Astrocyte of the hippocampus (primary cell): ENCODE measurements at places on chromosomes 5 and 9.

DNA sequence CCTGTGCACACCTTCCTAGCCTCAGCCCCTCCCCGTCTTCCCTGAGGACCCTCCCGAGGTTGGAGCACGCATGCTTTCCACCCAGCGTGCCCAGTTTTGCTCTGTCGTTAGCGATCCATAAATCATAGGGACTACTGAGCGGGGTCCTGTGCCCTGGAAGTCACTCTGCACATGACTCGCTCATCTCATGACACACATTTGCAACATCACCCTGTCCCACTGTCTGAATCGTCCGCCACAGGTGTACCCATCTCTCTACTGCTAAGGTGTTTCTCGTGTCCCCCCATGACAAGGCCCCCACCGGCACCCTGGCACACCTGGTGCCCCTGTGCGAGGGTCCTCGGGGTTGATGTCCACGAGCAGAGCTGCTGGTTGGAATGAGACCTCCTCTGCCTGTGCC, 69.0 kb upstream of the BARHL1 start:
- no peak for DNase-seq

DNA sequence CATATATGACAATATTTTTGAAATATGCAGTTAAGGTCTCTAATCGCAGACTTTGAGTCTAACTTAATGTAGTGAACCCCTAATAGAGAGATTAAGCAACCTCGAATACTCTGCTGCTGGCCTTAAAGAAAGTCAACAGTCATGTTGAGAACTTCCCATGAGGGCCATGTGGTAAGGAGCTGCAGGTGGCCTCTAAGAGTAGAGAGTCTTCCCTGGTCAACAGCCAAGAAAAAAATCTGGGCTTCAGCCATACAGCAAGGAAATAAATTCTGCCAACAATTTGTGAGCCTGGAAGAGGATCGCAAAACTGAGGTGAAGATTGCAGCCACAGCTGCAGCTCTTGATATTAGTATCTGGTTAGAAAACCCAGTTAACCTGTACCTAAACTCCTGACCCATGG, 935.2 kb upstream of the TYRP1 start:
- DNase-seq = no peak

DNA sequence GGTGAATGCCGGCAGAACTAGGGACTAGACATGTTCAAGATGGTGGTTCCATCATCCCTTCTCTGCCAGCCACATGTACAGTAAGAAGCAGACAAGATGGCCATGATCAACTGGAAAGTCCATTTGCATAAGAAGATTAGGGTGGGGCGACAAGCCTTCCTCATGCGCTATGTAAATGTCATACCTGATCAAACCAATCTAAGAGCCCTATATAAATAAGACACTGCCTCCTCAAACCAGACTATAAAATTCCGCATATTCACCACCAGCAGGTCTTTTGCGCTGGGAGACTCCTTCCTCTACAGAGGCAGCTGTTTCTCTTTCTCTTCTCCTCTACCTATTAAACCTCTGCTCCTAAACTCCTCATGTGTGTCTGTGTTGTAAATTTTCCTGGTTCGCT, 53.8 kb downstream of the TIMD4 start:
- no peak for DNase-seq

- DNase-seq = no peak
Measured at GRCh38 chr9:87722393-87723088, 3.4 kb upstream of the CTSL start.

DNA sequence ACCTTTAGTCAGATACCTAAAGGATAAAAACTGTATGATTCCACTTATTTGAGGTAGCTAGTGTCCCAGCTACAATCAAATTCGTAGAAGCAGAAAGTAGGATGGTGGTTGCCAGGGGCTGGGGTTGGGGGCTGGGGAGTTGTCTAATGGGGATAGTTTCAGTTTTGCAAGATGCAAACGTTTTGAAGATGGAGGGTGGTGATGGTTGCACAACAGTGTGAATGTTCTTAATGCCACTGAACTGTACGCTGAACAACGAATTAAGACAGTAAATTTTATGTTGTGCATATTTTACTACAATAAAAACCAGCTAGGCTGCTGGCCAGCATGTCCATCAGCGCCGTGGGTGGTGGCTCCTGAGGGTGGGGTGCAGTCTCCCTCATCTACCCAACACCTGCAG, 137.8 kb downstream of the GADD45G start:
- DNase-seq = no peak

DNA sequence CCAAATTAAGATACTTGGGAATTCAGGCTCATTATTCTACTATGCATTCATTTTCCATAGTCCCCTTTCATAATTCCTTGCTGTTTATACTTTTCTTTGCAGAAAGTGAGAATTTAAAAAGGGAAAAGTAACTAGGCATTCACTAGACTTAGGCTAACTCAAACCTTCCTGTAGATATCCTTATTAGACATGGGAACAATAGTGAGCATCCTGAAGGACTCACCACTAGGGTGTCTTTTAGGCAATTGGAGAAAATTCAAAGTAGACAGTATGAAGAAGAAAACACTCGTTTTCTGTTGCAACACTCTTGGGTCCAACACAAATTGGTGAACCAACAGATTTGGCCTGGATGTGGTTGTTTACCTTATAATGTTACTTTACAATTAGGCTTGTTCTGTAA, 213.2 kb upstream of the GRIN3A start:
- no peak for DNase-seq

GRCh38 chr9:81682797-81683196, 6.5 kb downstream of the TLE1 start:
- peak; percentile 78 for DNase-seq

DNA sequence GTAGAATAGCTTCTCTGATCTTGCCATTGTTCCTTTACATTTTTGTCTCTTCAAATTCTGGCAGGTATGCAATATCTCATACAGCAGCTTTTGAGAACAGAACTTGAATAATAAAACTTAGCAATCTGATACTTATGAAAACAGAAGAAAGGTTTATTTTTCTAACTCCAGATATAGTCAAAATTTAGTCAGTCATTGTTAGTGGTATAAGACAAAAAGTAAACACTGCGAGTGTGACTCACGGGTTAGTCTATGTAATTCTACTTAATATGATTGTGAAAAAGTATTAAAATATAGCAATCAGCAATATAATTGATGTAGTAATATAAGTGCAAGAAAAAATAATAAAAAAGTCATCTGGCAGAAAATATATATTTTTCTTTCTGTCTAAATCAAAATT, 910.4 kb downstream of the DNAH5 start:
- DNase-seq = no peak

DNA sequence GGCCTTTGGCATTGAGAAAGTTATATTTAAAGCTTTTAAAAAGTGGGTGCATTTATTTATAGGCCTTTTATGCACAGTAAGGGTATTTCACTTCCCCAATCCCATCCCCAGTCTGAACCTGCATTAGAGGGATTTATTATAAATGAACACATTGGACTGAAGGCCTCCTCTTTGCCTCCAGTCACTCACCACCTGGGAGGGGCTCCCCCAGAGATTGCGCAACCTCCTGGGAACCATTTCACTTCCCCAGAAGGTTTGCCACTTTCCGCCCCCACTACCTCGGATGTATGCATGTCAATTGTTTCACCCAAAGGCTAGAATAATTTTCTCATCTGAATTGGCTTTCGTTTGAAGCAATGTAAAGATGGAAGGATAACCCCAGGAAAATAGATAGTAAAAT, 29.8 kb upstream of the VCAN start:
- DNase-seq = no peak

DNA sequence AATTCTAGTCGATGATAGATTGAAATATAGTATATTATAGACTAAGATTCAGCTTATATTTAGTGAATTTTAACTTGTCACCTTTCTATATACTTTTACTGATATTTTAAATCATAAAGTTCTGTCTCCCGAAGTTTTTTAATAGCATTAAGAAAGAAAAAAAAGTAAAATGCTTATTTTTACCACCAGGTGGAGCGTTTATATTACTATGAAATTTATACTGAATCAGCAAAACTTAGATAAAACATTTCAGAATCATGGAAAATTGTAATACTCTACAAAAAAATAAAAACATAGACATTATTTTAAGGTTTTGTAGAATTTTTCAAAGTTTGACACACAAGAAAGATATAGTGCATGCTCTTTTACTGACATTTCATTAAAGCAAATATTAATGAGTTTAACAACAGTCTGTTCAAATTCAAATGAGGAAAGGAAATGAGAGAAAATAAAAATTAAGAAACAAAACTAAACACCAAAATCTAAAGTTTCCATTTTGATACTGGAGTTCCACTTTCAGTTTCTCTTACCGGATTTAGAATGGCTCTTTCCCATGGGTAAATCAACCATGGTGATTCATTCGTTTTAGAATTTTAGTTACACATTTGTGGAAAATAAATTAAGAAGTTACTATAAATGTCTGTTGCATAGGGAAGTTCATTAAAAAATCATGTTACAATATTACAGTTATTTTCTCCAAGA, 1035.3 kb downstream of the CDH12 start:
- no peak for DNase-seq

- peak; percentile 6 for DNase-seq
Measured at GRCh38 chr9:72092820-72093219, 32.4 kb upstream of the C9orf57 start.

DNA sequence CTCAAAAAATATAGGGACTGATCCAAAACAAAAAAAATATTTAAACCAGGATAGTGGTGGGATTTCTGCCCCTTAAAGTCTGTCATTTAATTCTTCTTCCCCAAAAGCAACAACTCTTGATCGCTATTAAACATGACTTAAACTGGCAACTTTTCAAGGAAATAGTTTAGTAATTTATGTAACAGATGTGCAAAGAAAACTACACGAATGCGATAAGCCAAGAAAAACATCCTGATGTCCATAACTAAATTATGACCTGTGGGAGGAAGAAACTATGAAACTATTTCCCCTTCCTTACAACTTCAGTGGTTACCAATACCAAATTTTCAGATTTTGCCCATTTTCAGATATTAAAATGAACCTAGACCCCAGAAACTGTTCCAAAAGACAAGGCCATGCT, 31.5 kb downstream of the CLINT1 start:
- DNase-seq = no peak

- DNase-seq = no peak
Measured at GRCh38 chr5:55143624-55144023, 16.3 kb upstream of the GPX8 start.

- peak; percentile 31 for DNase-seq
Measured at GRCh38 chr9:132602207-132602606, 19.8 kb downstream of the BARHL1 start.

DNA sequence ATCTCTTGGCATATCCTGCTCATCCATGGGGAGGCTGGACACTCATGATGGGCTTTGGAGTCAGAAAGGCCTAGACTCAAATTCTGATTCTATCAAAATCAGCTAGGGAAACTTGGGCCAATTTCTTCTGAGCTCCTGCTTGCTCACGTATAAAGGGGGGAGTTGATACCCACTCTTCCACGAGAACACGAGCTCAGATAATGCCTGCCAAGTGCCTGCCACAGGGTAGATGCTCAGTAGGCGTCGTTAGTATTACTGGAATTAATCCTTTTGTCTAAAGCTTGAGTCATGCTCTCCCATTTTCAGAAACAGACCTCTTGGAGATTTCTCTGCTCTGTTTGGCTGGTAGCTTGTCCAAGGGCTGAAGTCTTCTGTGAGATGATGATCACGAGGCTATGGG, 238.3 kb upstream of the MVB12B start:
- DNase-seq = no peak

- peak; percentile 97 for DNase-seq
Measured at GRCh38 chr9:129910628-129911567, 75.6 kb downstream of the USP20 start.

DNA sequence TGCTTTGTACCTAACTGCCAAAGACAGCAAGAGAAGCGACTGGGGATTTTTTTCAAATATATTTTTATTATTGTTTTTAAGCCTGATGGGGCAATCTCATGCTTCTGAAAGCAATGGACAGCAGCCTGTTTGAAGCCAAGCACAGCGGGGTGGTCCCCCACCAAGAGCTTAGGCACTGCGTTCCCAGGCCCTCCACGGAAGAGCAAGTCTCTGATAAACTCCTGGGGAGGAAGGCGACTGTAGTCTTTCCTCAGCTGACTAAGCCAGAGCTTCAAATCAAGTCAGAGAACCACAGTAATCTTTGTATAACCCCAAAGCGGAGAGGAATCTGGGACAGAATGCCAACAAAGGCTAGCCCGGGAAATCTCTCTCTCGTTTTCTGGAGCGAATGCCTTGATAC, 54.4 kb downstream of the ARSB start:
- DNase-seq = peak; percentile 79

GRCh38 chr5:95984287-95984938, 22.8 kb upstream of the ELL2 start:
- DNase-seq = peak; percentile 49

DNA sequence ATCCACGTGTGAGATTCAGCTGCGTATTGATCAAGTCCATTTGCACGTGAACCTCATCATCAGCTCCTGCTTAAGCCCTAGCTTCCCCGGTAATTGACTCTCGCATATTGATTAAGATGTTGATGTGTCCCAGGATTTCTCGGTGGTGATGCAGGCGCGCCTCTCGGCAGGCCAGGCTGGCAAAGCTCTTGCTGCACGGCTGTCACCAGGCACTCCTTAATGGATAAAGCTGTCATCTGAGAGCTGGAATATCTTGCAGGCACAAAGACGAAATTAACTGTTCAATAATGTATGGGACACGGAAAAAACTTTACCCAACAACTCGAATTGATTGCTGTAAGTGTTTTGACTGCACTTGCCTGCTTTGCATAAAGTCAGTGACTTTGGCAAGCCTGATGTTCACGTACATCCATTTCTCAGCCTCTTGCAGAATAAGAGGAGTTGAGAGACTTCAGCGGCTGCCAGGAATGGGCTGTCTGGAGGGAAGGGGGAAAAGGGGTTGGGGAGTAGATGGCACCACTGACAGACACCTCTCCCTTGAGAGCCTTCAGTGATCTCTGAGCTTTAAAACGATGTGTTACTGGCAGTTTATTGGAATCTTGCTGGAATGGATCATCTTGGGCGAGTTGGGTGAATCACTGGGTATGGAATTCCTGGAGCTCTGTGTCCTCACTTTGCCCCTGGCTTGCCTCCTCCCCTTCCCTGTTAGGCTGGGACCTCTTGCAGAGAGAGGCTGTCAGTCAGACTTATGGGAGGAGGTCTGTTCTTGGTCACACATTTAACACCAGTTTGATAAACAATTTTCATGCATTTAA, 650.3 kb downstream of the CCDC171 start:
- peak; percentile 95 for DNase-seq

- DNase-seq = no peak
Measured at GRCh38 chr5:133205204-133205603, 153.4 kb downstream of the HSPA4 start.

DNA sequence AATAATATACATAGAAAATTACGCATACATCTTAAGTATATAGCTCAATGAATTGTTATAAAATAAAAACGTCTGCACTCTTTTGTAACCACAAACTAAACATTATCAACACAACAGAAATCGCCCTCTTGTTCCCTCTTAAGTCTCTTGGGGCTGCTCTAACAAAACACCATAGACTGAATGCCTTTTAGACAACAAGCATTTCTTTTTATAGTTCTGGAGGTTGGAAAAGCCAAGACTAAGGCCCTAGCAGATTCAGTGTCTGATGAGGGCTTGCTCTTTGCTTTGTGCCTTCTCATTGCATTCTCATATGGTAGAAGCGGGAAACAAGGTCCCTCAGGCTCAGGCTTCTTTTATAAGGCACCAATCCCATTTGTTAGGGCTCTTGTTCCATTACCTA, 4.9 kb upstream of the IFNB1 start:
- no peak for DNase-seq
